Activated CD8-positive, alpha-beta memory T cell treated with anti-CD3 and anti-CD28 coated beads for 4 hours (primary cell): ENCODE measurements at places on chromosomes 13 and 19.

- DNase-seq: no peak
Measured at GRCh38 chr13:24233351-24233901, 72.9 kb downstream of the SPATA13 start.

- DNase-seq: no peak
Measured at GRCh38 chr19:29303069-29303718, 90.2 kb upstream of the UQCRFS1 start.

GRCh38 chr19:48284896-48285295 lies 15.0 kb downstream of the ZNF114 start:
- no peak for DNase-seq

DNA sequence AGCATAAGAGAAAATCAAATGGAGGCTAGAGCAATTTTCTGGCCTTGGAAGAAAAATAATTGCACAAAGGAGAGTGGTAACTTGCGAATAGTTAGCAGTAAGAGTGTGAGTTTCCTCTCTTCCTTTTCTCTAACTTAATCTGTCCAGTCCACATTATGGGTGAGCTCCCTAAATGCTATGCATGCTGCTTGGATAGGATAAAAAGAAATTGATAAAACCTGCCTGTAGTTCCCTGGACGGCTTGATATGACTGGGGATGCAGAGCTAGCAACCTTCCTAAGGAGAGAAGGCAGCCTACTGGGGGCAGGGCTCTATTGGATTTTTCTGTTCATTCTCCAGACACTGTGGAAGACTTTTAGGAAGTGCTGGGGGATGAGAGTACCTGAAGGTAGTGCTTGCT lies 311.3 kb downstream of the LMO7 start:
- DNase-seq: no peak

GRCh38 chr13:46101002-46101401 lies 3.8 kb downstream of the CPB2 start:
- DNase-seq: no peak

DNA sequence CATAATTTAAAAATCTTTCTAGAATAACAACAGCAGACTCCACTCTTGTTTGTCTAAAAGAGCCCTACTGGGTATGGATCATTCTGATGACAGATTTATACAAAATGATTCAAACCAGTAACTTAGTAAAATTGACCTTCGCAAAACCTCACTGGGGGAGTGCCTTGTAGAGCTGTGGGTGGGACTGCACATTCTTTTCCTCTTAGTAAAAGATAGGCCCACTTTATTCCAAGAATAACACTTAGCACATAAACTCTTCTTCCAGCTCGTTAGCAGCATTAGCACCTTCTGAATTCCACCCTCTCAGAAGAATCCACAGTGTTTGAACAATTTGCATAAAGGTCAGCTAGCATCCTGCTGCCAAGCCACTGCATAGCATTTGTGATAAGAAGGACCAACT lies 106.8 kb downstream of the STOML3 start:
- no peak for DNase-seq

- DNase-seq: no peak
Measured at GRCh38 chr19:28710278-28710677, 502.7 kb downstream of the UQCRFS1 start.
